T-helper 1 cell (primary cell): ENCODE measurements at places on chromosomes 12 and 14.

GRCh38 chr12:122422730-122423257 lies 325 bp upstream of the CLIP1 start:
- no peak for DNase-seq

GRCh38 chr14:105069871-105070759 lies 4.9 kb upstream of the GPR132 start:
- no peak for DNase-seq

DNA sequence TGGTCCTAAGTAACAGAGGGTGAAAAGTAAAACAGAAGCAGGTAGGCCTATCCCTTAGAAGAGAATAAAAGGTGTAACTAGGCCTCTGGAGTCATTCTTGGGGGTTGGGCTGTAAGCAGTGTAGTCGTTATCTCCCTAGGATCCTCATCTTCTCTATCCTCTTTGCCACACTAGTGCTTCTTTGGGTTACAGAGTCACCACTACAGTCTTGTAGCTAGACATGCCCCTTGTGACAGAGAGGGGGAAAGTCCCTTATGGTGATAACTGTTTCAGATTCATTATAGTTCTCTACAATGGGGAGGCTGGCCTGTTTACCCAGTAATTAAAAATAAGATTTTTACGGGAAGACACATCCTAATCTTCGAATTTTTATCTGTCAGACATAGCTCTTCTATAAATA lies 16.4 kb upstream of the SRP54 start:
- no peak for DNase-seq

DNA sequence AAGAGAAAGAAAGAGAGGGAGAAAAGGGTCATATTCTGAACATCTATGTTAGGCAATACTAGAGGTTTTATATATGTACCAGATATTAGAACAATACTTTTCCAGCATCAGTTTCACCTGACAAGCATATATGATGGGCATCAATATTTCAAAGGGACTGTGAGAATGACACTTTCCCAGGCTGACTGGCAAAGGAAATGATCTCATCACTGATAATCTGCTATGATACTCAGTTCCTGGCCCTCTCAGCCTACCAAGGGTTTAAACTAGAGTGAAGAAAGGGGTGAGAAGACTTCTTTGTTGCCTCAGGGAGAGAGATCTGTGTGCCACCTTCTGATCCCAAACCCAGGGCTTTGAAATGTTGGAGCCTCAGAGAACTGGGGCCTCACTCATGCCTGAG lies 183.5 kb downstream of the TTC8 start:
- DNase-seq, result peak; percentile 9

DNA sequence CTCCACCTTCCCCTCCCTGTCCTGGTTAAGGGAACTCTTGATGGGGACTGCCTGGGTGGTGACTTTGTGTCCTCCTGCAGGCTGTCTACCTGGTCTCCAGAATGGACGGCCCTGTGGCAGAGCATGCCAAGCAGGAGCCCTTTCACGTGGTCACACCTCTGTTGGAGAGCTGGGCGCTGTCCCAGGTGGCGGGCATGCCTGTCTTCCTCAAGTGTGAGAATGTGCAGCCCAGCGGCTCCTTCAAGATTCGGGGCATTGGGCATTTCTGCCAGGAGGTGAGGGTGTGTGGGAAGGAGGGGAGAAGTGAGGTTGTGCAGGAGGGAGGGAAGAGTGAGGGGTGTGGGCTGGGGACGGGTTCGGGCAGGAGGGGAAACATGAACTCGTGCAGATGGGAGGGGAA lies 5.7 kb downstream of the SDSL start:
- DNase-seq, result no peak
